A172 (cell line): ENCODE measurements at places on chromosomes 2 and 18.

DNA sequence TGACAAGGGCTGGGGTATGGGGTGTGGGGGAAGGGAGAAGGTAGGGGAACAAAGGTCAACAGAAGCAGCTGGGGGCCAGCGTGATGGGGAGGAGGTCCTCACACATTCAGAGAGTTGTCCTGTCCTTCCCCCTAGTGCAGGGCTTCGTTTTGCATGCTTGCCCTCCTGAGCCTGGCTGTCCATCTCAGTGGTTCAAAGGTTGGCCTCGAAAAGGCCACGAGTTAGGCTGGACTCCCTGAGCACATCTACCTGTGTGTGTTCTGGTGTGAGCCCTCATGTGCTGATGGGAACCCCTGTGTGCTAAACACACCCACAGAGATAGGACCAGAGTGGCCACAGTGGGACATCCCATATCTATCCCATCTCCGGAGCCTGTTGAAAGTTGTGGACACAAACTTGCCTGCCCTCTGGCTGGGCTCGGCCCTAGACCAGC, 51.9 kb downstream of the EPAS1 start:
- DNase-seq: no peak

- DNase-seq: no peak
Observed at GRCh38 chr2:134852518-134852917, 14.1 kb downstream of the ACMSD start.

- no peak for DNase-seq
Observed at GRCh38 chr2:143165291-143165690, 36.1 kb downstream of the ARHGAP15 start.

- DNase-seq: no peak
Observed at GRCh38 chr18:77121523-77121922, 11.1 kb downstream of the MBP start.

DNA sequence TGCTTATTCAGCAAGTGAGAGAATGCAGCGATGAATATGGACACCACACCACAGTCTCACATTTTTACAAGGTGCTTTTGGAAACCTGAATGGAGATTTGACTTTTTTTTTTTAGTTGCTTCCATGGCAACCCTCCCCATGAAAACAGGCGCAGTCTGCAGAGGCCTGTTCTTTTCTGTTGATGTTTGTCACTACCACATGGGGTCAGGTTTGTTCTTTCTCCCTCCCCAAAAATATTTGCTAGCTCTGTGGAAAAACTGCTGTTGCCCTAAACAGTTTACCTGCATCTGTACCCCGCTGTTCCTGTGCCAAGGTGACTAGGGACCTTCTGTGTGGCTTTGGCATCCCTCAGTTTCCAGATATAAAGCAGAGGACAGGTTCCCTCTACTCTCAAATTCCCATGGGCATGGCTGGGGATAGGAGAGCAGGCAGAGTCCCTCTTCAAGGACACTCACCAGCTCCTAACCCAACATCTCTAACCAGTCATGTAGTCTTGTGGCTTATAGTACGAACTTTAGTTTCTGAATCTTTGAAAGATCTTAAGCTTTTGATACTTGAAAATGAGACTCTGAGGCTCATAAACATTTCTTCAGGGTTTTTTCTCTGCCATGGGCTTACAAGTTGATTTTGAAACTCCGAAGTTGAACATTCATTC, 14.7 kb upstream of the MAPRE2 start:
- no peak for DNase-seq

- no peak for DNase-seq
Observed at GRCh38 chr18:70004696-70005095, 57.0 kb upstream of the CD226 start.

DNA sequence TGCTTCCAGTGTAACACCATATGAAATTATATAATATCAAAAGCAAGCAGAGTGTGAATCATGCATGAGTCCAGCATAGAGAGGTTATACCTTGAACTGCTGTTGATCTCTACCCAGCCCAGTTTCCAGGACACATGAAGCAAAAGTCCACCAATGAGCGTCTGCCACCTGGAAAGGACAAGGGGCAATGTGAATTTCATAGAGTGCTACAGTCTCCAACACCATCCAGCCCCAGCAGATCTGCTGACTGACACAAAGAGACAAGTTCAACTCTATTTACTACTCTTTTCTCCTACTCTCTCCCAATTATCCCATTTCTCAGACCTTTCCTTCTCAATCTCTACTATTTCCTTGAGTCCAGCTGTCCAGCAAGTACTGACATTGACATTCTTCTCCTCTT, 31.8 kb upstream of the RIOK3 start:
- no peak for DNase-seq

GRCh38 chr2:112721819-112722522, 1.2 kb downstream of the NT5DC4 start:
- DNase-seq: no peak

DNA sequence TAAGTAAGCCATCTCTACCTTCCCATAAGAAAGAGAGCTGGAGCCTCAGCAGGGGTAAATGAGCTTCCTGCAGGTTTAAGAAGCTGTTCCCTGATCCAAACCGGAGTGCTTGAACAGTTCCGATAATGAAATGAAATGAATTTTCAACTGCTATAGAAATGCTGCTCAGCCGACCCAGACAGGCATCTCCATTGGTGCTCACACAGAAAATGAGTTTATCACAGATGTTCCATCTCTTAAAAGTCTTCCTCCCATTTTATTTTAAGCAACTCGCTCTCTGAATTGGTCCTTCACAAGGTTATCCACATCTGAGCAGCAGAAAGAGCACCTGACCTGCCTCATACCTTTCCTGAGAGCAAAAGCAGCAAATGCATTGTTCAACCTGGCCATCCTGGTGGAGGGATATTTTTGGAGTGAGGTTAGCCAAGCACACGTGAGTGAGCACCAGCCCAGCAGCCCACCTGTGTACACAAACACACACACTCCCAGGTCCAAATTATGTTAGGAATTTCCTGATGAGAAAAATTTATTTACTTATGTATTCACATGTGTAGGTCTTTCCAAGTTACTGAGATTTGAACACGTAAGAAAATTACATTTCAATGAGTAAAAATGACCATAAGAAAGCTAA, 42.2 kb upstream of the CCDC68 start:
- no peak for DNase-seq

DNA sequence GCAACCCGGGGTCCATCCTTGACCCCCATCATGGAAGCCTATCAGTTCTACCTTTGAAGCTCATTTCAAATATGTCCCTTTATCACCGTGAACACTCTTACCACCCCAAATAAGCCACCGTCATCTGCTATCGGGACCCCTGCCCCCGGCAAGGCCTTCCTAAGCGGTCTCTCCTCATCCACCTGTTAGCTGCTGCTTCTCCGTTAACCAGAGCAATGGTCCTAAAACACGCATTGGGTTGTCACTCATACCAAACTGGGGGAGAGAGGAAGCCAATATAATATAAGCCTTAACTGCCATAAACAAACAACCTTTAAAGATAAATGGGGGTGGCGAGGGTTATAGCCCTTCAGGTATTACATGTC, 680 bp downstream of the ASNSD1 start:
- no peak for DNase-seq

DNA sequence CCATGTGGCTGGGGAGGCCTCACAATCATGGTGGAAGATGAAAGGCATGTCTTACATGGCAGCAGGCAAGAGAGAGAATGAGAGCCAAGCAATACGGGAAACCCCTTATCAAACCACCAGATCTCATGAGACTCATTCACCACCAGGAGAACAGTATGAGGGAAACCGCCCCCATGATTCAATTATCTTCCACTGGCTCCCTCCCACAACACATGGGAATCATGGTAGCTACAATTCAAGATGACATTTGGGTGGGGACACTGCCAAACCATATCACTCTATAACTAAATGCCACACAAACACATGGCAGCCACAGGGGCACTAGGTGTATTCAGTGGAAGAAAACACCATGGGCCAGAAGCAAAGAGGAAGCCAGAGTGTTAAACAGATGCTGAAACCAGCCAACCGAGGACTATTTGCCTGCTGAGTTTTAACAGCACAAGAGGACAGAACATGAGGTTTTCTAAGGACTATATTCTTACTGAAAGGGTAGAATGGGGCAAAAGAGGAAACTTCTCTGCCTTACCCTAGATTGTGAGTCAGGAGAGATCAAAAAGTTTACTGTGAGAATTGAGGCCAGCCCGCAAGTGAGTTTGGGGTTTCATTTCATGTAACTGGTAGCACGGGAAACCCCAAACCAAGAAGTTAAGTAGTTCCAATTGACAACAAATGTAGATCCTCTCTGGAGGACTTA, 49.2 kb downstream of the SIGLEC15 start:
- peak; percentile 7 for DNase-seq

GRCh38 chr18:8471372-8471771, 137.9 kb upstream of the RAB12 start:
- DNase-seq: no peak

DNA sequence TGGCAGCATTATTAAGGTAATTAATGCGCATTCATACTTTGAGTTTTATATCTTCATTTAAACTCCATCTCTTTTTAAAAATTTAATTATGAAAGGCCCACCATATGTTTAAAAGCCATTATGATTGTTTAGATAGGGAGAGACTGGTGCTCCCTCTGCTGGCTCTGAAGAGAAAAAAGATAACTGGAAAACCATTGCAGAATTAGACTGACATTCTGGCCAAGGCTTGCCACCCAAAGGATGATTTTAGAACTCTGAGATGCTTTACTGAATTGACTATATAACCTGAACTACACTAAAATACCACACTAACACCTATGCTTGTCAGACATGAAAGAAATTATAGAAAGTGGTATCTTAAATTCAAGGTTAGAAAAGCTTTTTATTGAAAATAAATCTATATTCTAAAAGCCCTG, 127.6 kb upstream of the SPOPL start:
- peak; percentile 71 for DNase-seq

- DNase-seq: no peak
Observed at GRCh38 chr2:127017548-127017947, 89.4 kb downstream of the BIN1 start.

DNA sequence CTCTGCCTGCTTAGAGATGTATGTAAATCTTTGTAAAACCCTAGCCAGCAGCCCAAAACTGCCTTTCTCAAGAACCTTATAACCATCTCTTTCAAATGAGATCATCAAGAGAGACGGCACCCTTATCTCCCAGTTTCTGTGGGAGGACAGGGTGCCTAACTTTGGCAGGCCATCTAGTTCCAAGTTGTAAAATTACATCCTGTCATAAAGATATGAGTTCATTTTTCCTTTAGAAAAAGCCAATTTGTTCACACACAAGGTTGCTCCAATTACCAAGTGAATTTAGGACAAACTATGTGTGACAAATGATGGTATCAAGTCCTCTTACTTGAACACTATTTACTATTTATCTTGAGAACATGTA, 65.3 kb downstream of the MEMO1 start:
- no peak for DNase-seq

GRCh38 chr2:50343150-50343830, 688.6 kb downstream of the NRXN1 start:
- DNase-seq: no peak

DNA sequence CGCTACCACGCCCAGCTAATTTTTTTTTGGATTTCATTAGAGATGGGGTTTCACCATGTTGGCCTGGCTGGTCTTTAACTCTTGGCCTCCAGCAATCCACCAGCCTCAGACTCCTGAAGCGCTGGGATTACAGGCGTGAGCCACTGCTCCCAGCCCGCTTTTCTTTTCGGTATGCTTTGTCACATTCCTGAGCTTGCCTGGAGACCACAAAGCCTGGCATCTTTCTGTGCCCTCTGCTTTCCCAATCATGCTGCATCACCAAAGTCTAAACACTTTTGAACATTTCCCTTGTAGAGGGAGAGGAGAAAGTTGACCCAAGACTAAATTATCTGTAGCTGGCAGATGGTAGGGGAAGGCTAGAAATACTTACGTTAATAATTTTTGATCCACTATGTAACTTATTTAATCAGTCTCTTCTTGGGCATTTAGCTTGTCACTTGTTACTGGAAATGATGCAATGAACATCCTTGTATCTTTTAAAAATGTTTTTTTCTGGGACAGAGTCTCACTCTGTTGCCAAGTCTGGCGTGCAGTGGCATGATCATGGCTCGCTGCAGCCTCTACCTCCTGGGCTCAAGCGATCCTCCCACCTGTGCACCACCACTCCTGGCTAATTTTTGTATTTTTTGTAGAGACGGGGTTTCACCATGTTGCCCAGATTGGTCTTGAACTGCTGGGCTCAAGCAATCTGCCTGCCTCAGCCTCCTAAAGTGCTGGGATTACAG, 2.7 kb upstream of the NPC1 start:
- peak; percentile 74 for DNase-seq

- no peak for DNase-seq
Observed at GRCh38 chr2:105129722-105130232, 91.9 kb downstream of the MRPS9 start.

DNA sequence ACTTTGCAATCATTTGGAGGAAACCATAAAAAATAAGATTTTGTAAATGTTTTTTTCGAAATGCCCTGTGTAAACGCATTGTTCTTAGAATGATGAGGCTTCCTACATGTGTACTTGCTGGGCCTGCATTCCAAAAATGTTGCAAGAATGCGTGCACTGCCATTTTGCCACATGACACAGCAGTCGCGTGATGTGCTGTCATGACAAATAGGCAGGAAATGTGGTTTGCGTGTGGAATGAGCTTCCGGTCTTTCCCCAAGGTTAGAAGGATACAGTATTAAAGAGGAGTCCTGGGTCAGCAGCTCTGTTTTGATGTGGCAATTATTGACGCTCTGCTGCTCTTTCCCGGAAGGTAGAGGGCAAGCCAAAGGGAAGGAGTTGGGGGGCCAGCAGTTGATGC, 18.1 kb upstream of the SERPINB2 start:
- peak; percentile 71 for DNase-seq

GRCh38 chr2:17441790-17442189, 76.5 kb downstream of the RAD51AP2 start:
- no peak for DNase-seq

DNA sequence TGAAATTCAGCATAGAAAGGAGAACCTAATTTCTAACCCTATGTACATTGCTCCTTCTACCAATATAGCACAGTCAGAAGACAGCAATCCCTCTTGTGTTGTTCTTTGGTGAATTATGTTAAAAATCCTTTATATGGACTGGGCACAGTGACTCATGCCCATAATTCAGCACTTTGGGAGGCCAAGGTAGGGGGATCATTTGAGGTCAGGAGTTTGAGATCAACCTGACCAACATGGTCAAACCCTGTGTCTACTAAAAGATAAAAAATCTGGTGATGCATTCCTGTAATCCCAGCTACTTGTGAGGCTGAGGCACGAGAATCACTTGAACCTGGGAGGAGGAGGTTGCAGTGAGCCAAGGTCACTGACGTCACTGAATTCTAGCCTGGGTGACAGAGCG, 195.6 kb downstream of the TMX3 start:
- peak; percentile 10 for DNase-seq

DNA sequence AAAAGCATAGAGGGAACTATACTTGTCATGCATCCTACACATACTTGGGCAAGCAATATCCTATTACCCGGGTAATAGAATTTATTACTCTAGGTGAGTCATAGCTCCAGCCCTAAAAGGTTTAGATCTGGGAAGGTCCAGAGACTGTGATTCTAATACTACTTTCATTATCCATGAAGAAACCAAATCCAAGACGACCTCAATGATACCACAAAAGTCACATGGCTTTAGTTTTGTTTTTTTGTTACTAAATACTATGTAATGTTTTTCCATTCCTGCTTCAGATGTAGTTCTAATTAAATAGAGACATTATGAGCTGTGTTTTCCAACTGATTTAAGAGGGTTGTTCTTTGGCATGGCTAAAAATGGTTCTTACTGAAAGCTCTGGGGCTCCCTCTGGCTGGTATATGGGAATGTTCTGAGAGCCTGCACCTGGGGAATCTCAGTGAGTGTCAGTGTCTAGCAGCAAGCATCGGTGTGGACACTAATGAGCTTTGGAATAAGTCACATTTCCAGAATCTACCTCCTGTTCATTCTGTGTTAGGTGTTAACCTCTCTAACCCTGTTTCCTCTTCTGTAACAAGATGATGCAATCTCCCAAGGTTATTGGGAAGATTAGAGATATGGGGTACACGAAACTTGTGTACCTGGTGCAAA, 20.5 kb upstream of the IL1RL2 start:
- peak; percentile 36 for DNase-seq
